Stimulated activated CD8-positive, alpha-beta memory T cell treated with anti-CD3 and anti-CD28 coated beads, Interleukin-7, amount 100 ng/mL, for 1 hour (primary cell): ENCODE measurements at places on chromosomes 4 and X.

GRCh38 chrX:136260776-136261175, 9.6 kb upstream of the MAP7D3 start:
- DNase-seq: no peak

DNA sequence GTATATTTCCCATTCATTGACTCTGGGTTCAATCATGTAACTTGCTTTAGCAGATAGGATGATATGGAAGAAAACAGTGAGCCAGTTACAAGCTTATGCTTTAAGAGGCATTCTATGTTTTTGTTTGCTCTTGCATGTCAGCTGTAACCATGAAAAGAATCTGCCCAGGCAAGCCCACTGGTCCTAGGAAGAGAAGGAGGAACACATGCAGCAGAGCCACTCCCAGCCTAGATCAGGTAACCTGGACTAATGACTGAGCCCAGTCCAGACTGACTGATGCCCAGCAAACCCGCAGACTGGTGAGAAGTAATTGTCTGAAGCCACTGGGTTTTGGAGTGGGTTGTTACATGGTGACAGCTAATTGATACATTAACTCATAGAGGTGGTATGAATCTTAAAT, 167.9 kb downstream of the COL4A6 start:
- DNase-seq: no peak

GRCh38 chr4:23006756-23007155, 314.0 kb downstream of the GBA3 start:
- no peak for DNase-seq

DNA sequence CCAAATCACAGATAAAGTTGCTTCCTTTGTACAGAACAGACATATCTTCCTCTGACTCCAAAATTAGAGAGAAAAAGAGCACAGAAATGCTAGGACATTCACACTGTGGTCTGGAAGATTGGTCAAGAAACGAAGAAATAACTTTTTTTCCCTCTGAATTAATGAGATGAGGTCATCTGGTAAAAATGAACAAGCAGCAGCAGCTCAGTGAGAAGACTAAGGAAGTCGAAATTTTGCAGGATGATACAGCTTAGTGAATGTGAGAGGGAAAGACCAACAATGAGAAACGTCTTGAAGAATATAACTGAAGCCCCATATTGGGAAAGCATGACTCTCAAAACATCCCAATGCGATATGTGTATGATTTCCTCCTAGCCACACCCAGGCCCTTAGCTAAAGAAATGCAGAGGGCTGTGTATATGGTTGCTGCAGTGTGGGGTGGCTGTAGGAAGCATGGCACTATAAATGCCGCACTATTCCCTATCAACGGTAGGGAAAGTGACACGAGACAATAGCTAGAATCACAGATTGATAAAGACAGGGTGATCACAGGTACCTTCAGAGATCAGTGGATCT, 208.6 kb downstream of the VEGFC start:
- no peak for DNase-seq

- DNase-seq: no peak
Measured at GRCh38 chr4:115529126-115529525, 415.7 kb upstream of the NDST4 start.

DNA sequence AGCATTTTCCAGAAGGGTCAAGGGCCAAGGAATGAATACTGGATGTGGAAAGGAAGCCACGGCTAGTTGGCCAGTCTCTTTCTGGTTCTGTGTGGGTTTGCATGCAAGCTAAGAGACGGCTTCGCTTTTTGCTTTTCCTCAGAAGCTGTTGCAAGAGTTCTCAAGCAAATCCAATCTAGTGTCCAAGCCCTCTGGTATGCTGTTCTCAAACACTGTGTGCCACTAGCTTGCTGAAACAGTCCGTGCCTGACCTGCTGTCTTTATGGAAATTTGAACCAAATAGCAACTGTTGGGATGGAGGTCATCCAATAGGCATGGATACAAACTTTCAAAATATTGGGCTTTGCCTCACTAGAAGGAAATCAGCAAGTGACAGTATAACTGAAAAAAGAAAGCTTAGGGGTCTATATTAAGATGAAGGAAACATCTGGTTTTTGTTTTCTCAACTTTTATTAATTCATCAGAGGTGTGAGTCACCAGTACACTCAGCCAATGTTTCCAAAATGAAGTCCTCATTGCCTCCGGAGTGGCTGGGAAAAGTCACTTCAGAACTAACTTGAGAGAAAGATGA, 70.5 kb downstream of the SLC9A6 start:
- DNase-seq: no peak

DNA sequence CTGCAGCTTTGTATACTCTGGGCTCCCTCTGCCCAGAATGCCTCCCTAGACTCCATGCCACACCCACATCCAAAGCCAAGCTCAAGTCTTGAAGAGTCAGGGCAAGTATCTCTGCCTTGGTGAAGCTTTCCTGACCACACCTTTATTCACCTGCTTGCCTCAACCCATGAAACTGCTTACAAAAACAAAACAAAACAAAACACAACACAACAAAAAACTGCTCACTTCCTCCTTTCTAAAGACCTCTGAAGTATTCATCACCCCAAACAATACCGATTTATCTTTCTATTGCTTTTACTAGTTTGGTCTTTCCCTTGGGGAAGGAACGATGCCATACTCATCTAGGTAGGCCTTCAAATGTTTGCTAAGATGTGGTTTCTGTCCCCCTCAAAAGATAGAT, 45.0 kb downstream of the TMEM165 start:
- no peak for DNase-seq

DNA sequence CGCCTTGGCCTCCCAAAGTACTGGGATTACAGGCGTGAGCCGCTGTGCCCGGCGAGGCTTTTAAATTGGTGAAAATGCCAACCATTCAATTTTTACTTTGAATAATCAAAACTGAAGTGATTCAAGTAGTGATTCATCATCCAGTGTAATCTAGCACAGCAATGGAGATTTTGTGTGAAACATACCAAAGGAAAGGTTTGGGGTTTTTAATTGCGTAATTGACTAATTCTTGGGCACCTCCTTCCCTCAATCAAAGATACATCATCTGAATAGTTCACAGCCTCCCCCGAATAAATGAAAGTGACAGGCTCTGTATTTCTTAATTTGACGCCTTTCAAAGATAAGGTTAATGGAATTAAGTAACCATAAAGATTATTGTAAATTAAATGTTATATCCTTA, 69.0 kb downstream of the DMD start:
- no peak for DNase-seq

DNA sequence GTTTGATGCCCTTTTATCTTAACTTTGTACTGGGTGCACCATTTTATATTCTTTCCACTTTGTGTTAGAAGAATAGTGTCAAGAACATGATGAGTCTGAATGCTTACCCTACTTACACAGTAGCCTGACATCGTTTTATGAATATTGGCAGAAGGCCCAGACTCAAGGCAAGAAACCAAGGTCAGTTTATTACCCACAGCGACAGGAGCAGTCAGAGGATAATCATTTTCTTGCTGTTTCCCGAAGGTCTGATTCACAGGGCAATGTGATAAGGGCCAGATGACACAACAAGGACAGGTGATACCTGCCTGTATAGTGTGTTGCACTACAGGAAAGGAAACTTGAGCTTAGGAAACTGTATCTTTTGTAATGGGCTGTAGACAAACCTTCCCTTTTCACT, 417.4 kb downstream of the SPOCK3 start:
- DNase-seq: no peak

DNA sequence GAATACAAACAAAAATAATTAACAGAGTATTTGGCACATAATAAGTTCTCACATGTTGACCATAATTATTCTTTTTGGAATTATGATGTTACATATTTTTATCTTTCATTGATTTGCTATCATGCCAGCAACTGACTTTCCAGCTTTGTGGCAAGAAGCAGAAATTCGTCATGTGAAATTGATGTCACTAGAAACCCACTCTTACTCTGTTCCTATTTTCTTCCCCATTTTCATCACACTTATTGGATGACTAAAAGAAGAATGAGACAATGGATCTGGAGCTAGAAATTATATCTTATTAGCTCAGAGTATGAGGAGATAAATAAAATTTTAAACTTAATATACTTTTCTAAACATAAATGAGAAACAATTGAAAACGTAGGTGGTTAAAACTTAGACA, 31.9 kb downstream of the EGF start:
- no peak for DNase-seq

DNA sequence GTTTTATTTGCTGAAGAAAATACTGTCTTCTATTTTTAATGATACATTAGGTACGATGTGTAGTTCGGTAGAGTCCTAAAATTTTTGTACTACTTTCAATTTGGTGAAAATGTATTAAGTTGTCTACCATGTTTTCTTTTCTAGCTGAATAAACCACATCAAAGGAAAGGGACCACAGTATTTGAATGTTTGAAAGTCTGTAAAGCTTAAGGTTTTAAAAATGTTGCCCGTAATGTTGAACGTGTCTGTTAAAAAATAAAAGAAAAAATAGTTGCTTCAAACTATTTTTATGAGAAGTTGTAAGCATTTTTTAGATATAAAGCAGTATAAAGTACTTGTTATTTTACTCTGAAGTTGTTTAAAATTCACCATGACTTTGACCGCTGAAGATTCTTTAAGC, 3.2 kb downstream of the CDKN2AIP start:
- DNase-seq: no peak

- no peak for DNase-seq
Measured at GRCh38 chrX:96244955-96245354, 439.7 kb upstream of the DIAPH2 start.

DNA sequence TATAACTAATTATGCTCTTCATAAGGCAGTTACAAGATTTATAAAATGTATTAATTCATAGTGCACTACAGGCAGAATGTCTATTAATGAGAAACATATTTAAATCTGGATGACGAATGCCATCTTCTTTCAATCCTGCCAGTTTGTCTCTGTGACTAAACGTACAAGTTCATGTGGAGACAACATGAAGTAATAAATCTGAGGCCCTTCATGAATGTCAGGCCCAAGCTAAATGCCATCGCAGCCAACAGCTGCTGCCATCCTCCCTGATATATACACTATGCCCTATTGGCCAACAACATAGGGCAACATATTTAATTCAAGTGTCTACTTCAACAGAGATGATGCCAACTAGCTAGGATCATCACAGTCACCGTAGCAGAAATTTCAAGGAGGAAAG, 43.7 kb downstream of the TSPAN5 start:
- no peak for DNase-seq

GRCh38 chrX:7346021-7346420, 198.1 kb upstream of the PUDP start:
- DNase-seq: no peak

GRCh38 chrX:107673933-107674479, 45.7 kb downstream of the PRPS1 start:
- DNase-seq: peak; percentile 76

DNA sequence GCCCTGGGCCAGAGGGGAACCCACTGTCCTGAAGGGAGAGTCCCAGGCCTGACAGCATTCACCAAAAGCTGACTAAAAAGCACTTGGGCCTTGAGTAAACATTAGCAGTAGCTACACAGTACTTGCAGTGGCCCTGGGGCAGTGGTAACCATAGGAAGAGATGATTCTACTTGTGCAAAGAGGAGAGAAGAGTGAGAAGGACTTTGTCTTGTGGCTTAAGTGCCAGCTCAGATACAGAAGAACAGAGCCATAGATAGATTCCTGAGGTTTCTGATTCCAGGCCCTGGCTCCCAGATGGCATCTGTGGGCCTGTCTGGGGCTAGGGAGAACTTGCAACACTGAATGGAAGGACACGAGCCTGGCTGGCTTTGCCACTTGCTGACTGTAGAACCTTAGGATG, 100.5 kb downstream of the PTCHD1 start:
- no peak for DNase-seq
